GM23248 (cell line): ENCODE measurements at places on chromosomes 3 and 15. TPM values are rescaled to one million over a fixed set of nuclear protein-coding genes. Genes with fewer than 3 reads are reported as not detected.

RAB6B gene
- 0.59 and 0.67 TPM in 2 replicates for polyA plus RNA-seq

GRCh38 chr3:134619301-134619615, 31.6 kb downstream of the KY start:
- DNase-seq: no peak

GRCh38 chr3:127475391-127475790, 115.1 kb downstream of the TPRA1 start:
- no peak for DNase-seq

DNA sequence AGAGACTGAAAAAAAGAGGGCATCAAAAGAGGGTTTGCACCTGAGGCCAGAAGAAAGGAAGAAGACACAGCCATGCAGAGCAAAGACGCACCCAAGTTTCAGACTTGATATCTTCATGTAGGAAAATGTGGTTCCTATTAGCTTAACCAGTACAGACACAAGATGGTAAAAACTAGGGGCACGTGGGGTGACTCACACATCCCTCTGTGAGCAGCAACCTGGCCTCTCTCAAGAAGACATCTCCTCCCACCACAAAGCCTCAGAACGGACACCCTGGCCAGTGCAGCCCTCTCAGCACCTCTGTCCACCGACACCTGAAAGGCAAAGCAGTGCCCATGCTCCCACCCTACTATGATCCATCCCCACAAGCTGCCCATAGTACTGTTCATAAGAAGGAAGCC, 33.3 kb downstream of the GLB1 start:
- DNase-seq: peak; percentile 82

HYKK gene
- polyA plus RNA-seq: 2.1 and 2.4 TPM in 2 replicates

GRCh38 chr3:141605883-141606282, 119.1 kb downstream of the RASA2 start:
- DNase-seq: peak; percentile 23

DNA sequence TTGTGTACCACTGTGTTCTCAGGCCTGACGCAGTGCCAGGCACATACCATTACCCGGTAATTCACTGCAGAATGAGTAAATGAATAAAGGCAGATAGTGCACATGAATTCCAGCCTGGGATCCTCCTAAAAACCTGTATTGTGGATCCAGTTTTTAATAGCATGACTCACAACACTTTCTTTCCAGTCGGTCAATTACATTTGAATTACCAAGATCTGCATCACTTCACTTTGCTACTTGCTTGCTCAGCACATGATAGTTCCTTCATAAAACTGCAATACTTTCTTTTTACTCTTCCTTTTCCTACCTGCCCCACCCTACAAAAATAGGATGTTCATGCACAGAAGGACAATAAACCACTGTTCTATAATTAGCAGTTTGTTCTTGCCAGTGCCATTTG, 553.8 kb downstream of the MAGI1 start:
- peak; percentile 10 for DNase-seq

GRCh38 chr15:28942571-28942970, 56.8 kb downstream of the APBA2 start:
- DNase-seq: no peak

MFGE8 gene
- polyA plus RNA-seq: 411 and 437 TPM in 2 replicates

DNA sequence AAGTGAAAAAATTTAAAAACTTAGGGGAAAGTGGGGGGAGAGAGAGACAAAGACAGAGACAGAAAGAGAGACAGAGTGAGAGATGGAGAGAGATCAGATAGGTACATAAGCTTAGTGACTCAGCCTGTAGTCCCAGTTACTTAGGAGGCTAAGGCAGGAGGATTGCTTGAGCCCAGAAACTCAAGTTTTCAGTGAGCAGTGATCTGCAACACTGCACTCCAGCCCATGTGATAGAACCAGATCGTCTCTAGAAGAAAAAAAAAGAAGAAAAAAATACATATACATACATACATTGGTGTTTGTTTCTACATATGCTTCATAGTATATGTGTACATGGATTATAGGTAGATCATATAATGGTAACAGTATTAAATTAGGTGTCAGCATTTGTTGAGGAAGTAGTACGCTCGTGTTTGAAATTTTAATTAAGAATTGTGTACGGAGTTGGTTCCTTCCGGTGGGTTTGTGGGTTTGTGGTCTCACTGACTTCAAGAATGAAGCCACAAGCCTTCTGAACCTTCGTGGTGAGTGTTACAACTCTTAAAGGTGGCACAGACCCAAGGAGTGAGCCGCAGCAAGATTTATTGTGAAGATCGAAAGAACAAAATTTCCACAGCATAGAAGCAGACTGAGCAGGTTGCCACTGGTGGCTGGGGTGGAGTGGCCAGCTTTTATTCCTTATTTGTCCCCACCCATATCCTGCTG, 38.3 kb upstream of the SNRPN start:
- DNase-seq: no peak

- no peak for DNase-seq
Observed at GRCh38 chr15:80727196-80727595, 32.1 kb downstream of the ABHD17C start.

TGM4 gene
- polyA plus RNA-seq: not detected in 2 replicates

UROC1 gene
- polyA plus RNA-seq: not detected in 2 replicates

GRCh38 chr15:73905225-73905827, 20.9 kb upstream of the LOXL1 start:
- no peak for DNase-seq

- DNase-seq: no peak
Observed at GRCh38 chr15:27820722-27821121, 278.4 kb downstream of the OCA2 start.

DNA sequence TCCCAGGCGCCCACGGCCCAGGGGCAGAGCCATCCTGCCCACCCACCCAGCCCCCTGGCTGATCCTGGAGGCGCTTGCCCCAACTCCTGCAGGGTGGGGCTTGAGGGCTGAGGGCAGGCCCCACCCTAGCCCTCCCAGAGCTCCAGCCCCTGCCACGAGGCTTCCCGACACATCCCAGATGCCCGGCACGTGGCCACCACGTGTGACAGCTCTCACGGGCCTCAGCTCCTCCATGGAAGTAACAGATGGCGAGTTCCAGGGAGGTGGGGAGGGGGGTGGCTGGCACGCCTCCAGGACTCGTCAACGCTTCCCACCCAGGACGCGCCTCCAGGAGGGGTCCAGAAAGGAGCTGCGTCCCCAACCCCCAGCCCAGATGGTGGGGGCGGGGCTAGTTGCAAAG, 29.1 kb downstream of the PLXND1 start:
- DNase-seq: peak; percentile 12

DNA sequence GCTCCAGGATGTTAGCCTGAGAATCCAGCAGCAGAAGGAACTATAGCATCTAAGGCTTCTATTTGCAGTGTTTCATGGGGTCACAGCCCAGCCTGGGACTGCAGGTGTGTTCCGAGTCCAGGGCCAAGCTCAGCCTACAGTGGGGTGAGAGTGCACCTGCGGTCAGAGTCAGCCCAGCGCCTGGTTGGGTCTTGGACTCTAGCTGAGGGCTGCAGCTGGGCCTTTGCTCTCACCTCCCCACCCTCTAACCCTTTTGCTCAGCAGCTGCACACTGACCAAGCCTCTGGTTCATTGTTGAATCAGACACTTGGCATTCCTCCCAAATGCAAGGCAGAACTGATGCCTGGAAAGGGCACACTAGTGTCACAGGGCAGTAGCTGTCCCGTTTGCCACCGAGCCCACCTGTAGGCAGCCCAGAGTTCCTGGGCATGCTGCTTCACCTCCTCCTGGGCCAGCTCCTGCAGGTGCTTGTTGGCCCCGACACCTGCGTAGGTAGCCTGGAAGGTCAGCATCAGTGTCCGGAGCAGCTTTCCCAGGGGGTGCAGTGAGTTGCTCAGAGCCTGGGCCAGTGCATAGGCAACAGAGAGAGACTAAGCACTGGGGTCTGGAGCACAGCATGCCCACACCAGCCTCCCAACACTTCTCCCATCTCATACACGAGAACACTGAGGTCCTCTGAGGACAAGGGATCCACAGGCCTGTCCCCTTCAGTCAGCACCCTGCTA, 17.5 kb downstream of the ALS2CL start:
- peak; percentile 72 for DNase-seq

DPPA2 gene
- not detected in 2 replicates for polyA plus RNA-seq

GRCh38 chr3:50607271-50608091, 4.1 kb downstream of the CISH start:
- no peak for DNase-seq

CYP19A1 gene
- 0.85 and 1.2 TPM in 2 replicates for polyA plus RNA-seq

- DNase-seq: no peak
Observed at GRCh38 chr3:53740956-53741355, 105.3 kb downstream of the CHDH start.

DNA sequence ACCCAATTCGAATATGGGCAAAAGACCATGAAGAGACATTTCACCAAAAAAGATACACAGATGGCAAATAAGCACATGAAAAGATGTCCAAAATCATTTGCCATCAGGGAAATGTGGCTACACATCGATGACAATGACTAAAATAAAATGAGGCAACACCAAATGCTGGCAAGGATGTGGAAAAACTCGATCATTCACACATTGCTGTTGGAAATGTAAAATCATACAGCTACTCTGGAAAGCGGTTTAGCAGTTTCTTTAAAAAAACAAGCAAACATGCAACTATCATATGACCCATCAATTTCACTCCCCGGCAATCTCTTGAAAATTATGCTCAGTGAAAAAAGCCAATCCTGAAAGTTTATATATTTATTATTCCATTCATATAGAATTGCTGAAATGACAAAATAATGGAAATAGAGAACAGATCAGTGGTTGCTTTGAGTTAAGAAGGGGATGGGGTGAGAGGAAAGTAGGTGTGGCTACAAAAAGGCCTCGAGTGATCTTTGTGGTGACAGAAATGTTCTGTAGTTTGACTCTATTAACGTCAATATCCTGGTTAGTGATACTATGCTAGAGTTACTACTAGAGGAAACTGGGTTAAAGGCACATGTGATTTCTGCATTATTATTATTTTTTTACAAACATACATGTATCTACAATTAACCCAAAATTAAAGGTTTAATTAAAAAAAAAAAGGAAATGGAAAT, 45.0 kb downstream of the DLG1 start:
- DNase-seq: peak; percentile 14

GRCh38 chr3:163261056-163261455, 1764.4 kb downstream of the OTOL1 start:
- no peak for DNase-seq

- no peak for DNase-seq
Observed at GRCh38 chr3:44272191-44272590, 30.5 kb downstream of the TOPAZ1 start.

C3orf20 gene
- polyA plus RNA-seq: not detected in 2 replicates

CHRNA3 gene
- not detected in 2 replicates for polyA plus RNA-seq

SERINC4 gene
- polyA plus RNA-seq: not detected in 2 replicates

COL6A5 gene
- not detected in 2 replicates for polyA plus RNA-seq

GYG1 gene
- polyA plus RNA-seq: 57.2 and 58.1 TPM in 2 replicates

DNA sequence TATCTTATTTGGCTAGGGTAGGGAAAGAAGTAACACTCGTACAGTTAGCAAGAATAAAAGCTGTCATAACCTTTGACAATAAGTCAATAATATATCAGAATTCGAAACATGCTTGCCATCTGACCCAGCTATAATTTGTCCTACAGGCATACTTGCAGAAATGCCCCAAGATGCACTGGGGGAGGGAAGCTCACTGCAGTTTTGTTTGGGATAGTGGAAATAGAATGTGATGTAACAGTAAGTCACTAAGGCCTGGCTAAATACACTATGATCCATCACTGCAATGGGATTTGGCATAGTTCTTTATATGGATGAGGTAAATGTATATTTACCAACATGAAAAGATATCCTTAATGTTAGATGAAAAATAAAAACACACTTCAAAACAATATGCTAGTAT, 25.5 kb upstream of the TMOD3 start:
- peak; percentile 34 for DNase-seq

DNA sequence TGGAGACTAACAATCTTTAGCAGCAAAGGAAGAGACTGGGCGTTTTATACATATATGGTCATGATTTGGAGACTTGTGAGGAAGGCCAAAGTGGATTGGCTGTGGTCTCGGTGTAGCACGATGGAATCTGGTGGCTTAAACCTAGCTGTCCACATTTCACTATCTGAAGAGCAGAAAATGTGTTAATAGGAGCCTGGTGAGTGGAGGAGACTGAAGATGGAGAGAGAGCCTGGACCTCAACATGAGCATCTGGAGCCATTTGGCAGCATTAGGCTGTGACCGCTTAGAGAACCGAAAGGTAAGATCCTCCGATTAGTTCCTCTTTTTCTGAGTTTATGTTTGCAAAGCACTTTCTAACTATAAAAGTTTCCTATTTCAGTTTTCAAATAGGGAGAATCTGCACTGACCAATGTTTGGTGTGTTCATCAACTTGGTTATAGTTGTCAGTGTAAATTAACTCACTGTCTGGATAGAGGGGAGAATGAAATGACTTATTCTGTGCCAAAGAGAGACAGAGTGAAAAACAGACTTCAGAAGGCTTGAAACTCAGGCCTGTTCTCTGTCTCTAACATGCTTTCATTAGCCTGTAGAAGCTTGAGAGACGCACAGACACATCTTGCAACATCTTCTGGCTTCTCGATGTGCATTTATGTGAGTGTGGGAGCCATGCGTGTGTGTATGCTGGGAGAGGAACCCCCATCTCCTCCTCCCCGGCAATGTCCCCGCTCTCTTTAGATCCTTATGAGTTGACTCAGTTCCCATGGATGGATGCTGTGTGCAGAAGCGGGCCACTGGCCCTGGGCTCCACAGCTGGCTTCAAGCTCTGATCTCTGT, 244.7 kb upstream of the TBL1XR1 start:
- DNase-seq: peak; percentile 40

IL12A gene
- 1.6 and 2.2 TPM in 2 replicates for polyA plus RNA-seq

DNA sequence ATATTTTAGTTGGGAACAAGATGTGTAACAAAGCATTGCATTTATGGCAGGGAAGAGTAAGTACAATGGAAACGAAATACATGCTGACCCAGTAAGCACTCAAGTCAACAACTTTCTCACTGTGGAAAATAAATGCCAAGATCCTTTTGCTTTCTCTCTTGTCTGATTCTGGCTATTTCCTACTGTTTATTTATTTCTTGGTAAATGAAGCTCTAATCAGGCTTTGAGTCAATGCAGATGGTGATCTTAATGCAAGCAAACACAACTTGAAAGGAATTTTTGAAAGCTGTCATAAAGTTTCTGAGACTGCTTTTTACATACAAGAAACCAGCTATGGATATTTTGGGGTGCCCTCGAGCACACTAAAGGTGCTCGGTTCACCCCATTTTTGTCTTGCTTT, 624.8 kb downstream of the MAGI1 start:
- no peak for DNase-seq

DNA sequence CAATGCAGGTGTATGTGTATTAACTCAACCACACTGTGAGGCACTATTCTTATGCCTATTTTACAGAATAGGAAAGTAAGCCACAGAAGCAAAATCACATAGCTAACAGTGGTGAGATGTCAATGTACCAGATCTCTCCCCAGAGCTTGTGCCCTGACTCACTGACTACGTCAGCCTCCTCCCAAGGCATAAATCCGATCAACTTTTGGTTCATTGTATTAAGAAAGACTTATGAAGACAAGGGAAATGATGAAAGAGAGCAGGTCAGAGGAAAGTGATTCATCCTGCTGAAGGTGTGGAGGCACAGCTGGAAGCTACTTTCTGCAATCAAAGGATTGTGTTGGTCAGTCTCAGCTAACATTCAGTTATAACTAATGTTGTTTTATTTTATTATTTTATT, 33.0 kb upstream of the SV2B start:
- DNase-seq: peak; percentile 31

GRCh38 chr3:120276767-120277166, 8.3 kb downstream of the GPR156 start:
- no peak for DNase-seq

SLC25A36 gene
- 58.6 and 61.5 TPM in 2 replicates for polyA plus RNA-seq
